Central memory CD4-positive, alpha-beta T cell (primary cell): ENCODE measurements at places on chromosomes 1 and 21.

- no peak for DNase-seq
Observed at GRCh38 chr21:44484498-44485253, 29.4 kb downstream of the LRRC3 start.

DNA sequence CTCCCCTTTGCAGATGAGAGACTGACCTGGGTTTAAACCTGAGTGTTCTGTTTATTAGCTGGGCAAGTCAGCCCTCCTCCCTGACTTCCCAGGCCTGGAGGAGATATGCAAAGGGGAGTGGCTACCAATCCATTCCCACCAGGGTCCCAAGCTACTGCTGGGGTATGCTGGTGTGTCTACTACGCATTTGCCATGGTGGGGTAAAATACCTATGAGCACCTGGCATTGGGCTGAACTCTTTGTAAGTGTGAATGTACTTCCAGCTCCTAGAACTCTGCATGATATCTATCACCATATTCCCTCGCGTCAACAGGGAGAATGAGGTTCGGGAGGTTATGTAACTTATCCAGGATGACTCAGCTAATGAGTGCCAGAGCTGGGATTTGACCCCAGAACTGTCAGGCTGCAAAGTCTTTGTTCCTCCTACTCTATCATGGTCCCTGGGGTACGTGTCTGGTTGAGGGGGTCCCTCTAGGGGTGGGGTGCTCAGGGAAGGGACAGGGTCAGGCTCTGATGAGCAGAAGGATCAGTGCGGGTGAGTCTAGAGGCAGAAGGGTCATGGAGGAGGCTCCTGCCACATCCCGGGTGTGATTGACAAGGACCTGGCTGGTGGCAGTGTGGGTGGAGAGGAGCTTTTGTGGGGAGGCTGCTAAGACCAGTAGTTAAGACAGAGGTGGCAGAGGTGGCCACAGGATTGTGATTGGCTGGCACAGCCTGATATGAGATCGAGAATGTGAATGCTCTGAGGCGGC is 16.7 kb downstream of the AMPD2 start:
- DNase-seq = no peak

GRCh38 chr1:24641646-24642151 is 1.4 kb upstream of the SRRM1 start:
- peak; percentile 37 for DNase-seq

GRCh38 chr1:35461966-35462651 is 95.1 kb downstream of the KIAA0319L start:
- DNase-seq = no peak

DNA sequence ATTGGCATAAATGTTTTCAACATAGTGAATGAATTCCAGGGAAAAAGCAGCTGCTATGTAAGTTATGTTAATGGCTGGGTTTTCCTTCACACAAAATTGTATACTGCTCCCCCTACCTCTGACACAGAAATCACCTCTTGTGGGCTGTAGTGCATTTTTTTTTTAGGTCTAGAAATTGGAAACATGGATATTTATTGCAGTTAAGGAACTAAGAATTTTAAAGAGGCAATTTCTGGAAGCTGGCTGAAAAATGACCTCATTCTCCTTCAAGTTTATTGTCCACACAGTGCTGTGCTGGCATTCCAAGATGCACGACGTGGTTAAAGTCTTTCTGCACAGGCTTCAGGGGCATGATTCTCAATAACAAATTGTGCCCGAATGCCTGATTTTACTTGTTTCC is 1424.2 kb downstream of the MRPL39 start:
- DNase-seq = no peak

DNA sequence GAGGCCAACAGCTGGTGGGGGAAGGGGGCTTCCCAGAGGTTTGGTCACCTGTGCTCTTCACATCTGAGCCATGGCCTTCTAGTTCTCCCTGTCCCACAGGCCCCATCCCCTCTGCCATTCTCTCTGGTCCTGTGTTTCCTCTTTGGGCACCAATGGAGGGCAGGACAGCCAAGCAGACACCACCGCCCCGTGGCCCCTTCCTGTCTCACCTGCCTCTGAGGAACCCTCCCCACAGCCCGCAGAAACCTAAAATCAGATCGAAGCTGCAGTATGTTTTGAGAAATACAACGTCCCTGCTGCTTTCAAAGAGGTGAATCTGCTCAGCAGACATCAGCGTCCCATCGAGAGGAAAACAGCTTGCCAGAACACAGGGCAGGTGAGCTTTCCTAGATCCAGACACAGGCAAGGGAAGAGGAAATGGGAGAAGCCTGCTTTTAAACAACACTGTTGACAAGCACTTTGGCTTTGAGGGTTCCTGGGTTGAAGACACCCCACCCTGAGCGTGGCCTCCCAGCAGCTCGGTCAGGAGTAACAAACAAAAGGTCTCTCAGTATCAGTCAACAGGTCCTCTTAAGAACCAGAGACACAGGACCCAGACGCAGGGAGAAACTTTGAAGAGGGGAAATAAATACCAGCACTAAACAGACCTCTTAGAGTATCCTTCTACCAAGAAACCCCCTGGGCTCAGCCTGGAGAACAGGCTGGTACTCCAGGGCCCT is 2.3 kb downstream of the PANK4 start:
- DNase-seq = peak; percentile 70

DNA sequence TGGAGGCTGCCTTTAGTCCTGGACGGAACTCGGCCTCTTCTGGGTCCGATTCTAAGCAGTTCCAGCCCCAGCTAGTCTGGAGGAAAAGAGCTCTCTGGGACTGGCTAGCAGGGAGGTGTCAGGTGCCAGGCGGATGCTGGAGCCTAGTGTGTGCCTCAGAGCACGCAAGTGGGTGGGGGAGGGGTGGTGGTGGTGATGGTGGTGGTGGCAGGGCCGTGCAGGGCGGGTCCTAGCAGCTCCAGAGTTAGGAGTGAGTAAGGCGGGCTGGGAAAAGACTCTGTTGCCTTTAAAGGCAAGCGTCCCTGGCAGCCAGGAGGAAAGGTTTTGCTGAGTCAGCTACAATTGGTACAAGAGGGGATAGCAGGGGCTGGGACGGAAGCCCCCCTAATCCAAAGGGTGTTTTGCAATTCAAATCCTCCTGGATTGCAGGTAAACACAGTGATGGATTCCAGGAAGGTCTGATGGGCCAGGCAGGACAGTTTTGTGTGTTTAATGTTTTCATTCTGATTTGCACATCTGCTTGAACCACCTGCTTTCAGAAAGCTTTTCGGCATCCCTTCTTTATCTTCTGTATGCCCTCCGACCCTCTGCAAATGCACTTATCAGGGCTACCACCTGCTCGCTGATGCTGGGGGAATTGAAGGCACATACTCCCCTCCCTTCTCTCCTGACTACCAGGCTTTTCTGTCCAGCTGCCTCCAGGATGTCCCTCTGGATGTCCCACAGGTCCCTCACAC is 4.1 kb upstream of the SLC2A1 start:
- no peak for DNase-seq

DNA sequence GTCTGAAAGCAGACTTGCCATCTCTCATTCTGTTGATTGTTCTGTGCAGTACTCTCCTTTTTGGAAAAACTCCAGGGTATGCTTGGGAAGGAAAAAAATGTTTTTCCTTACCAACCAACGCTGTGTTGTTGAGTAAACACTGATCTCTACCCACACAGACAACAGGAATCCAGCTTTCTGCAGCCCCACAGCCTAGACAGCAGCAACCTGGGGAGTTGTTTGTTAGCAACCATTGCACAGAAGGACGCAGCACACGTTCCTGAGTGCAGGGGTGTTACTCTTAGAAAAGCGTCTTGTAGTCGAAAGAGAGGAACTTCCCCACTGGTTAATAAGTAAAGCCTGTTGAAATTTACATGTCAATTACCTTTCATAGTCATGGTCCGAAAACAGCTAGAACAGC is 56.6 kb downstream of the SMYD2 start:
- DNase-seq = no peak

GRCh38 chr21:43343992-43344886 is 82.7 kb downstream of the SIK1 start:
- DNase-seq = no peak

DNA sequence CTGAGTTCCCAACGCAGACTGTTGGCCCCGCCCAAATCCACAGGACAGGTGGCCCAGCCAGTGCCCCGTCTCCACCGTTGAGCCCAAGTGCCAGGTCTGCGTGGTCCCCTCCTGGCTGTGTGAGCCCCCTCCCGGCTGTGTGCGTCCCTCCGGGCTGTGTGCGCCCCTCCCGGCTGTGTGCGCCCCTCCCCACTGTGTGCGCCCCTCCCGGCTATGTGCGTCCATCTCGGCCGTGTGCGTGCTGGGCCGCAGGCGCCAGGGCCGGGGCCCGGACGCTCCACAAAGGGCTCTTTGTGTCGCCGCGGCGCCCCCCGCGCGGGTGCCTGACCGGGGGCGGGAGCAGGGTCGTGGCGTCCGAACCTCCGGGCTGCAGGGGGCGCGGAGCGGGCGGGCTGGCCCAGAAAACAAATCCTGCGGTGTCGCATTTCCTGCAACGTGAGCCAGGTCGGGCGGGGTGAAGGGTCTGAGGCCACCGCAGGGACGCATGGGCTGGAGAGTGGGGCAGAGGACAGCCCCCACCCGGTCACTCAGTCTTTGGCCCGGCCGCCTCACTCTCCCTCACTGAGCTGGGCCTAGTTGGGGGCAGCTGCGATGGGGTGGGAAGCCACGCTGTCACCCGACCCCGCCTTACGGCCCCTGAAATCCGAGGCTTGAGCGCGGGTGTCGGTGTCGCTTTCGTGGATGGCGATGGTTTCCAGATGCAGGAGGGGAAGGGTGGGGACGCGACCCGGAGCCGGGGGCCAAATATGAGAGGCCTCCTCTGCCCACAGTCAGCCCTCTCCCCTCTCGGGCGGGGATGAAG is 18.8 kb downstream of the TNFRSF25 start:
- DNase-seq = no peak

DNA sequence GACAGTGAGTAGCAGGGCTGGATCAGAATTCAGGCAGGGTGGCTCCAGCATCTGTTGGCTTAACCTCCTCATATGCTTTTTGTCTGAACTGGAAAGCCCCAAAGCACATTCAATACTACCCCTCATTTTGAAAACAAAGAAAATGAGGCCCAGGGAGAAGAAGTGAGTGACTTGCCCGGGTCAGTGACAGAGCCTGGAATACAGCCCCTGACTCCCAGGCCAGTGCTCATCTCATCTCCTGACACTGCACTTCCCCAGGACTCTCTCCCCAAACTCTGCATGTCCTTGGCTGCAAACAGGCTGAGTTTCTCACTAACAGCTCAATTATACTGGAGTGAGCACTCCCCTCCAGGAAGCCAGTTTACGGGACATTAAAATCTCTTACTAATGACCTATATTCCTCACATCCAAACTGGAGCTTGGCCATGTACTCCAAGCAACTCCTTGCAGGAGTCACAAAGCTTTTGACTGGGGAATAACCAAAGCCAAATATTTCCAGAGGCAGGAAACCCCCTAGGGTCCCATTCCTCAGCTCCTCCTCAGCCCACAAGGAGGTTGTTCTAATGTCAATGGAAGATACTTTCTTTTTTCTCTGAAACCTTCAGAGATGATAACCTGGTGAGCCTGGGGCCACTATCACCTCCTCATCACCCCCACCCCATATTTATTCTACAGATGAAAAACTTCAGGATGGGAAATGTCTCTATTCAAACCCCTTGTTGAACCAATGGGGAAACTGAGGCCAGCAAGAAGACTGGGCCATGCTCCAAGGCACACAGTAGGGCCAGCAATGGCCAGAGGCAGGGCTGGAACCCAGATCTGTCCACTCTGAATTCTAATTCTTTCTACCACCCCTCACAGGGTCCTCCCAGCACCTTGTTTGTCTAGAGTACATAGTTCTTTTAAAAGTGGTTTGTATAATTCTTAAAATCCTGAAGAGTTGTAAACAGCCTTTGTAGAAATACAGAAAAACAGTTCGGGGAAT is 127.0 kb downstream of the PLPP3 start:
- no peak for DNase-seq

DNA sequence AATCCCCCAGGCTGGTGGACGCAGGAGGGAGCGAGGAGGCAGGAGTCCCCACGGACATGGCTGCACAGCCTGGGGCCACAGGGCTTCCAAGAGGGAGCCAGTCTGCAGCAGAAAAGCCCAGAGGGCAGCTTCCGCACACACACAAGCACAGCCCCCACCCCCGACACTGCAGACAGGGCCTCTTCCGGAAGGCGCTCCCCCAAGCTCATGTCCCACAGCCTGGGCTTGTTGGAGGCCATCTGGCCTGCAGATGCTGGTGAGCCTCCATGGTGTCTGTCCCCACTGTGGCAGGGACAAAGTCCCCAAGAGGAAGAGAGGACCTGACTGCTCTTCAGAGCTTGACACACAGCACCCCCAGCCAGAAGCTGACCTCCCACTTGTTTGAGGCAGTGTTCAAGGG is 13.4 kb upstream of the KIAA1614 start:
- DNase-seq = no peak
